PC-9 (cell line): ENCODE measurements at places on chromosomes 16 and 17. TPM values are rescaled to one million over a fixed set of nuclear protein-coding genes. Genes with fewer than 3 reads are reported as not detected.

Gene ATP1B2
- 0.63 and 0.73 TPM in 2 replicates for total RNA-seq

Gene SLFN12
- total RNA-seq, result 9.7 and 14.3 TPM in 2 replicates

Gene ACSM2B
- total RNA-seq, result not detected in 2 replicates

Gene OSGIN1
- 41.3 and 44.8 TPM in 2 replicates for total RNA-seq

Gene KAT7
- 41.6 and 57.0 TPM in 2 replicates for total RNA-seq

Gene CCL17
- not detected in 2 replicates for total RNA-seq

- no peaks in the 10 kb centered on the region for H3K4me1 ChIP-seq
- no peaks in the 10 kb centered on the region for H3K36me3 ChIP-seq
- peaks cover 29% of the 10 kb centered on the region for H3K27me3 ChIP-seq
- no peak for DNase-seq
- no peak overlapping the region for H3K27ac ChIP-seq
Observed at GRCh38 chr16:87515475-87516330, 22.9 kb upstream of the ZCCHC14 start.

- peaks cover 53% of the 10 kb centered on the region for H3K27me3 ChIP-seq
- no peak overlapping the region for H3K27ac ChIP-seq
- DNase-seq, result no peak
Observed at GRCh38 chr16:77462894-77463293, 28.1 kb upstream of the ADAMTS18 start.

DNA sequence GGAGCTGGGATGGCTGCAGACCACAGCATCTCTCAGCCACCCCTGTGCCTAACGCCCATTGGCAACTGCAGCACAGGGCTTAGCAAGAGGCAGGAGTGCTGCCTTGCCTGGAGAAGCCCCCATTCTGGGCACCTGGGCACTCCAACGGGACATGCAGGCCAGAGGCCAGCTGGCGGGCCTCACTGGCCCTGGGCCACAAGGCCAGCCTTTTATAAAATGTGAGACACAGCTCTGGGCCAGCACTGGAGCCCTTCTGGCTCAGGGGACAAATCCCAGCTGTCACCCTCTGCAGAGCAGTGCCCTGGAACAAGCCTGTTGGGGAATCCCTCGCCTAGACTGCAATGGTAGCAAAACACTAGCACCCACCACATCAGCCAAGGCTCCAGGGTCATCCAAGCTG is 171.8 kb downstream of the WSCD1 start:
- no peaks in the 10 kb centered on the region for H3K4me1 ChIP-seq
- no peak for DNase-seq
- H3K36me3 ChIP-seq, result no peaks in the 10 kb centered on the region
- H3K27ac ChIP-seq, result no peak overlapping the region
- H3K4me3 ChIP-seq, result no peak overlapping the region
- H3K27me3 ChIP-seq, result peaks cover 98% of the 10 kb centered on the region

DNA sequence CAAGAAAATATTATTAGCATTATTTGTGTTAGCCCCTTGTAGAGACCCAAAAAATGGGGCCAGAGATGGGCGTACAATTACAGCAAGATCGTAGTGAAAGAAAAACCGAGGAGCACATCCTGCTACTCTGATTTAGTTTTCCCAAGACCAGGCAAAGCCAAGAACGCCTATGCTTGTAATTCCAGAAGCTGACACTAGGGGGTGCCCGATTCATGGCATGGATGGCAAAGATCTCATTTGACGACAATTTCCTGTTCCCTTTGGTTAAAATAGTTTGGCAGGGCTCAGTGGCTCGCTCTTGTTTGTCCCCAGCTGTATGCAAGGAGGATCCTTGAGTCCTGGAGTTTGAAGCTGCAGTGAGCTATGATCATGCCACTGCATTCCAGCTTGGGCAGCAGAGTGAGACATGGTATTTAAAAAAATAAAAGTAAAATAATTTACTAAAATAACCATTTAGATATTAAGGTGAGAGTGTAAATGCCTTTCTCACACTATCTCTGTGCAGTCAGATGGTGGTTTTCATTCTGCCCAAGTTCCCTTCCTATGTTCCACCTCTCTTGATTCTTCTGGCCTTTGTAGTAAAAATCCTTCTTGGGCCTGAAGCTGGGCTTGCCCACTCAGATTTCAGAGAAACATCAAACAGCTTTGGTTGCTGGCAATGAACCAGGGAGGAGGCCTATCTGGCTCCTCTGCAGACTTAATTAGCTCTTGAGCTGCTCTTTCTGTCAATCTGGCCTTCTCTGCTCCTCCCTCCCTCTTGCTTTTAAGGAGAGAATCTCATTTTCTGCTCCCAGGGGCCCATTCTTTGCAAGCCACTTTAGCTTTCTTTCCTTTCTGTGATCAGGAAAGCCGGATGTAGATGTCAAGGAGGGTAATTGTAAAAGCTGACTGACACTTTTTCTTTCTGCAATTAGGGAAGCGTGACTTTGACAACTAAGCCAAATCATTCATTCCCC is 31.2 kb downstream of the TMEM238L start:
- H3K27me3 ChIP-seq, result no peaks in the 10 kb centered on the region
- no peak overlapping the region for H3K27ac ChIP-seq
- no peaks in the 10 kb centered on the region for H3K36me3 ChIP-seq
- no peak overlapping the region for H3K4me3 ChIP-seq

DNA sequence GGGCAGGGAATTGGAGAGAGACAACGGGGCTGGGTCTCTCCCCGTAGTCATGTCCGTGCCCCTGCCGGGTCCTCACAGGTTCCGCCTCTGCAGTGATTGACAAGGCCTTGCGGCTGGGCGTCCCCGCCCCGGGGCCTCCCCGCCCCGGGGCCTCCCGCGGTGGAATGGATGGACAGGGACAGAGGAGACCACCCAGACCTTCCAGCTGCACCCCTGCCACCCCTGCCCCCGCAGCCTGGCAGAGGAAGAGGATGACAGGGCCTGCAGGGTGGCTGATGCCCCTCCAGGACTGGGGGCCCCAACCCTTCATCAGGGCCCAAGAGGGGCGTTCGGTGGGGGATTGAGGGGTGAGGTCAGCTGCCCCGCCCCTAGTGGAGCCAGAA is 216.4 kb upstream of the CIBAR2 start:
- H3K27me3 ChIP-seq, result no peaks in the 10 kb centered on the region
- DNase-seq, result no peak
- no peaks in the 10 kb centered on the region for H3K36me3 ChIP-seq

DNA sequence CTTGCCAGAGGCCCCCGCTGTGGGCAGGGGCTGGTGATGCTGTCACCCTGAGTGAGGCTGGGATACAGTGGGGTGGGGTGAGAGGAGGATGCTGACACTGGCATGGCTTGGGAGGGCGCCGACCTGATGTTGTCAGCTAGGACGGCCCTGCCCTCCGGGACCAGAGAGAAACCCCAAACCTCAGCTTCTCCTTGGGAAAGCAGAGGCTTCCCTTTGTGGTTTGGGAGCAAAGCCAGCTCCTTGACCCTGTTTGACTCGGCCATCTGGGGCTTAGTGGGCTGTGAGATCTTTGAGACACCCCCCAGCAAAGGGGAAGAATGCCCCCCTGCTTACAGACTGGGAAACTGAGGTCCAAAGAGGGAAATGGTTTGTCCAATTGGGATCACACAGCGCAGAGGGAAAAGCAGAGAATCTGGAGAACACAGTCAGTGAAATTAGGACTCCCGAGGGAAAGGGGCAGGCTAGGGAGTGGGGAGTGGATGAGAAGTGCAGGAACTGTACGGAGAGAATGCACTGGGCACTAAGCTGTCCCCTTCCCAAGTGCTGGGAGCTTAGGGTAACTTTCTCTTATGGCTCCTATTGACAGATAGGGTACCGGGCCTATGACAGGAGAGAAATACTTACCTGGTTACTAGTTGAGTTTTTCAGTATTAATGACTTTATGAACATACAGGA is 40.7 kb upstream of the DLX4 start:
- H3K27ac ChIP-seq, result no peak overlapping the region
- H3K36me3 ChIP-seq, result no peaks in the 10 kb centered on the region
- no peak for DNase-seq
- H3K4me1 ChIP-seq, result 0 out of 2 replicates have a peak, but pooled peaks cover 15% of the 10 kb centered on the region
- no peaks in the 10 kb centered on the region for H3K27me3 ChIP-seq
- H3K4me3 ChIP-seq, result no peak overlapping the region

DNA sequence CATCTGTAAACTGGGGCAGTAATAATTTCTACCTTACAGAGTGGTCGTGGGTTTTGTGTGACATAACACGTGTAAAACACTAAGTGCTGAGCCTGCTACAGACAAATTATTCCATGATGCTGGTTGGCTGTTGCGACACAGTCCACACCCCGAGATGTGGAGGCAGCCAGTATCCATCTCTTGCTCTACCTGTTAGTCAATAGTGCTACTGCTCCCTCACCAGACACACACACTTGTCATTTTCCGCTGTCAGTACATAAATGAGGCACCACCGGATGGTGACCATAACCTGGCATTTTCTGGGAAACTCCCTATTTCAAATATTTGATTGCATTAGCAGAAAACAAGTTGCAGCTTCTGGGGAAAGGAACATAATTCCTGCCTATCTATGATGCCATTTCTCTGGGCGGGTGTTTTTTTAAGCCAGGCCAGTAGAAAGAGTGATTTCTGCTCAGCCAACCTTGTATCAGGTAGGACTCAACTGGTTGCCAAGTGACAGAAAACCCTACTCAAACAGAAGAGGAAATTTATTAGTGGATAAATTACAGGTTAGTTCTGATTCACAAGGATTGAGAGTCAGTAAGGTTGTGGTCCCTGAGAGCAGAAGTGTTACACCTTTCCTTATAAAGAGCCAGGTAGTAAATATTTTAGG is 24.1 kb downstream of the DNAJA2 start:
- H3K36me3 ChIP-seq, result no peaks in the 10 kb centered on the region
- no peak overlapping the region for H3K27ac ChIP-seq
- H3K4me1 ChIP-seq, result no peaks in the 10 kb centered on the region
- H3K4me3 ChIP-seq, result no peak overlapping the region

DNA sequence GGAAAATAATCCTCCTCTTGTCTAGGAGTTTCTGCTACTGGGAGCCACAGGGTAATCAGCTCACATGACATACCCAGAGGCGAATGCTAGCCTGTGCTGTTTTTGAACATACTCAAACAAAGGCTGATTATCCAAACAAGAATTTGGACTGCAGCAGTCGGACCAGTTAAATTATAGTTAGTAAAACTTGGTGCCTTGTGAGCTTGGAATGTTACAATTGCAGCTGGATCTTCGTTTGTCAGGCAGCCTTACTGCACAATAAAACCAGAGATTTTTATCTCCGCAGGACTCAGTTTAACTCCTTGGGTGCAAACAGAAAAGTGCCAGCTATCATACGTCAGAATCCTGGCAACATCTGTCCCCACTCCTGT is 163.8 kb upstream of the TBX2 start:
- H3K36me3 ChIP-seq, result no peaks in the 10 kb centered on the region
- H3K27me3 ChIP-seq, result no peaks in the 10 kb centered on the region
- H3K4me3 ChIP-seq, result no peak overlapping the region
- no peak overlapping the region for H3K27ac ChIP-seq

DNA sequence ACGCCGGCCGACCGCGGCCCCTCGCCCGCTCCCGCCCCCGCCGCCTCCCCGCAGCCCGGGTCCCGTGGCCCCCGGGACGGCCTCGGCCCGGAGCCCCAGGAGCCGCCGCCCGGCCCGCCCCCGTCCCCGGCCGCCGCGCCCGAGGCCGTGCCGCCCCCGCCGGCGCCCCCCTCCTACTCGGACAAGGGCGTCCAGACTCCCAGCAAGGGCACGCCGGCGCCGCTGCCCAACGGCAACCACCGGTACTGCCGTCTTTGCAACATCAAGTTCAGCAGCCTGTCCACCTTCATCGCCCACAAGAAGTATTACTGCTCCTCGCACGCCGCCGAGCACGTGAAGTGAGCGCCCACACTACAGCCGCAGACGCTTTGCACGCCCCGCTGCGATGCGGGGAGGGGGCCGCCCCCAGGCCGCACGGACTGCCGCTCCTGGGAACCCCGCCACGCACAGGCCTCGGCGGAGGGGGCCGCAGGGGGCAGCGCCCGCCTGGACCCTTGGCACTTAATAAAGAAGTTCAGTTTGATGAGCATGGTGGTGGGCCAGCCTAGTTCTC is 35.5 kb upstream of the ZC3H18 start:
- H3K36me3 ChIP-seq, result no peaks in the 10 kb centered on the region
- peaks cover 6% of the 10 kb centered on the region for H3K4me1 ChIP-seq
- peak overlapping the region; percentile 88 for H3K4me3 ChIP-seq
- no peak overlapping the region for H3K27ac ChIP-seq
- peaks cover 7% of the 10 kb centered on the region for H3K27me3 ChIP-seq

DNA sequence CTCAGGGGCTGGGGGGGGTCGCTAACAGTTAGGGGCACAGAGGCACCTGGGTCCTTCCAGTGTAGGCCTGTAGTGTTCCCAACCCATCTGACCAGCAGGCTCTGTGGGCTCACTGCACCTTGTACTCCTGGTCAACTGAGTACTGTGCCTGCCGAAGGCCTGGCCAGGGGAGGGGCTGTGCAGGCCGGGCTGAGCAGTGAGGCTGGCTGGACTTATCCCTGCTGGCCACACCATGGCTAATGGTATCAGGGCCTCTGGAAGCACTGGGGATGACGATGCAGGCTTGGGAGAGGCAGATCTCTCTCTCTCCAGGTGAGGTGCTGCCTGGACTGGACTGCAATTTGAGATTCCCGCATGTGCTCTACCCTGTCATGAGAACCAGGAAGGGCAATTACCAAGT is 58.9 kb upstream of the SDK2 start:
- H3K36me3 ChIP-seq, result no peaks in the 10 kb centered on the region
- DNase-seq, result no peak
- H3K27ac ChIP-seq, result no peak overlapping the region

DNA sequence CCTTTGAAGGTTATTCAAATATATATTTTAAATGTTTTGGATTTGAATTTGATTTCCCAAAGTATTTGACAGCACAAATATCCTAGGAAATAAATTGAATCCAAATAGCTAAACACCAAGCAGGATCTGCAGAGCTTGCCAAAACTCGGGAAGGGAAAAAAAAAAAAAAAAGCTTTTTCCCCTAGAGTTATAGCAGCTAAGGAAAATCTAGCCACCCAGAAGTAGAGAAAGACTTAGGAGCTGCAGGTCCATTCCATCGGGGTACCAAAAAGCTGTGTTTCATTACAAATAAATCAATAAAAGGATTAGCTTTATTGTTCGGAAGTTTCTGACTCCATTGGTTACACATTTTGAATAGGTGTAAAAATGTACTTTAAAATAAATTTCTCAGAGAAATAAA is 19.3 kb downstream of the HSF5 start:
- no peaks in the 10 kb centered on the region for H3K4me1 ChIP-seq
- no peak for DNase-seq
- no peak overlapping the region for H3K4me3 ChIP-seq

DNA sequence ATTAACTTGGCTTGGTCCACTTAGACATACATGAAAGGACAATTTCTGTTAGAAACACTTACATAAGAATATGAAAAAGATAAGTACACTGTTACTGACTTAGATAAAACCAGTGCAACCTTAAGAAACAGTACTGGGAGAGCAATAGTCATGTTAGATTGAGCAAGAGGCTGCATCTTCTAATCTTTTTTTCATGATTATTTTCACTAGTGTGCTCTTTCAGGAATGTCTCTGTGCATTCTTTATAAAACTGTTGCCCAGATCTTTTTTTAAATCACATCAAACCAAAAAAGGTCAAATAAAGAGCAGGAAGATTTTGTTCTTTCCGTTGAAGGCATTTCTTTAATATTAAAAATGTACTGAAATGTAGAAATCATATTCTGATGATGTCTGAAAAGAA is 100.7 kb upstream of the AXIN2 start:
- H3K4me1 ChIP-seq, result no peaks in the 10 kb centered on the region
- H3K27me3 ChIP-seq, result no peaks in the 10 kb centered on the region
- DNase-seq, result no peak
- H3K27ac ChIP-seq, result no peak overlapping the region
- no peak overlapping the region for H3K4me3 ChIP-seq
